ENCODE measurements at places on chromosomes 12 and 14. TPM values are rescaled to one million over a fixed set of nuclear protein-coding genes. Genes with fewer than 3 reads are reported as not detected.

Gene TRIP11
- 46.0 TPM for total RNA-seq

Gene RGS6
- total RNA-seq: 2.0 TPM

Gene KLRF1
- total RNA-seq: 0.38 TPM

Gene OAS1
- 248 TPM for total RNA-seq

Gene SIX6
- total RNA-seq: not detected

Gene CTSG
- 0.93 TPM for total RNA-seq

Gene TCL1A
- total RNA-seq: not detected

Gene LALBA
- not detected for total RNA-seq

Gene PSMD9
- 56.3 TPM for total RNA-seq

Gene SLC7A7
- total RNA-seq: 0.60 TPM

Gene INSM2
- total RNA-seq: not detected

Gene CBLN3
- 8.6 TPM for total RNA-seq

Gene BMP4
- 0.83 TPM for total RNA-seq

Gene RPS6KL1
- total RNA-seq: 3.8 TPM

Gene MORN3
- 3.6 TPM for total RNA-seq

Gene CEP170B
- 3.0 TPM for total RNA-seq

Gene OR4N2
- total RNA-seq: not detected

Gene AMN
- 0.20 TPM for total RNA-seq

Gene SLC4A8
- 5.4 TPM for total RNA-seq

Gene CCDC88C
- total RNA-seq: 168 TPM

Data from activated CD4-positive, alpha-beta memory T cell treated with anti-CD3 and anti-CD28 coated beads, Interleukin-2, amount 10 ng/mL, durations not matched to agents 7 days and 5 days (primary cell).